NCI-H1417 (cell line): ENCODE measurements at places on chromosomes 5 and 9.

DNA sequence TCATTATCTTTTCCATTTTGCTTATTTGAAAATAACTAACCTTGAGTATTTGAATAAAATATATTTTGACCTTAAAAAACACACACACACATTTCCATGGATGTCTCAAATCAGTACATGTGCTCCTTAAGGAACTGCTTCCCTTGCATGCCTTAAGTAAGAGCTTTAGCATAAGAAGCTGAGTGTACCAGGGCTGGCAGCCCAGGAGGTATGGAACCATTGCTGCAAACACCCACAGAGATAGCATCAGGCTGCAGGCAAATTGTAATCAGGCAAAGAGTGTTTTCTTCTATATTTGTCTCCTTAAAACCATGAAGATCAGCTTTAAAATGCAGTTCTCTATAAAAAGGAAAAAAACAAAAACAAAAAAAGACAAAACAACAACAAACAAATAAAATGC is 160.6 kb downstream of the PLK2 start:
- no peak for DNase-seq

DNA sequence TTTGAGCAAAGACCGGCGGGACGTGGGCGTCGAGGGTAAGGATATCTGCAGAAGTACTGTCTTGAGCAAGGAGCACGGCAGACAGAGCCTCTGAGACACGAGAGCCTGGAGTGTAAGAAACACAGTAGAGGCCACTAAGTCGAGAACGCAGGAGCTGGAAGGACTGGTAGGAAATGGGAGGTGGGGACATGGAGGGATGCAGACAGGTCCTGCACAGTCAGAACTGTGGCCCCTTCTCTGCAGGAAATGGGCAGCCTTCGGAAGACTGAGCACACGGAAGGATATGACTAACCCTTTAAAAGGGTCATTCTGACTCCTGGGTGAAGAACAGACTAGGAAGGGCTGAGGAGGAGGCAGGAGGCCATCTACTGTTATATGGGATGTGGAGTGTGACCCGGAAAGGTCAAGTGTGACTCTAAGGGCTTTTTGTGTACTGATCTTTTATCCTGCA is 1.4 kb upstream of the CAMSAP1 start:
- peak; percentile 40 for DNase-seq

GRCh38 chr5:166369807-166370206 is 1921.6 kb upstream of the WWC1 start:
- peak; percentile 62 for DNase-seq

- peak; percentile 23 for DNase-seq
These were observed 60.8 kb downstream of the FOXD1 start for GRCh38 chr5:73387601-73388305.

GRCh38 chr5:156687514-156687913 is 162.6 kb upstream of the PPP1R2B start:
- DNase-seq, result peak; percentile 12

- no peak for DNase-seq
These were observed 26.4 kb upstream of the ADAMTSL1 start for GRCh38 chr9:18447541-18447940.

DNA sequence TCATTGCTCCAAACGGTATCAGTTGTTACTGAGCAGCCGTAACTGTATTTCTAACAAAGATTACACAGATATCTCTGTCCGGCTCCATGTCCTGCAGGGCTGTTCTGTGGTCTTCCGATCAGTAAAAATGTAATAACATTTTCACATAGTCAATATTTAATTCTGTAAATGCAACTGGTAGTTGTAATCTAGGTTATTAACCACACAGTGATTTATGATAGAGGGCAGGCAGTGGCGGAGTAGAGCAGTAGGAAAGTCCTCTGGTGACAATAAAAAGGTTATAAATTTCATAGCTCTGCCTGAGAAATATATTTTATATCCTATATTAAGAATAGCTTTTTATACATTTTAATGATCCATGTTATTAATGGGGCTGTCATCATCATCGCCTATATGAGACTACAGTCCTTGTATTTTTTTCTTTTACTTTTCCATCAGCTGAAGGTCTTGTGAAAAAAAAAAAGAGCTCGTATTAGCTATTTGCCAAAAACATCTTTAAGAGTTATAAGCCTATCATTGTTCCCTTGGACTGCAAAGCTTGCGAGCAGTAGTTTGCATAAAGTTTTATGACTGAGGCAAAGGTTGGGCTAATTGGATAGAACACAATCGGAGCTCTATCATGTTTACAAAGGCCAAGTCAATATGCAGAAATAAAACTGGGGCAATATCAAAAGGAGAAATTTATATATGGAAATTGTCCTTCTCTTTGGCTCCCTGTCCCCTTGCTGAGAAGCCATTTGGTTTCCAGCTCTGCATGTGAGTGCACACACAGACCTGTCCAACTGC is 648.0 kb downstream of the IRX1 start:
- no peak for DNase-seq

DNA sequence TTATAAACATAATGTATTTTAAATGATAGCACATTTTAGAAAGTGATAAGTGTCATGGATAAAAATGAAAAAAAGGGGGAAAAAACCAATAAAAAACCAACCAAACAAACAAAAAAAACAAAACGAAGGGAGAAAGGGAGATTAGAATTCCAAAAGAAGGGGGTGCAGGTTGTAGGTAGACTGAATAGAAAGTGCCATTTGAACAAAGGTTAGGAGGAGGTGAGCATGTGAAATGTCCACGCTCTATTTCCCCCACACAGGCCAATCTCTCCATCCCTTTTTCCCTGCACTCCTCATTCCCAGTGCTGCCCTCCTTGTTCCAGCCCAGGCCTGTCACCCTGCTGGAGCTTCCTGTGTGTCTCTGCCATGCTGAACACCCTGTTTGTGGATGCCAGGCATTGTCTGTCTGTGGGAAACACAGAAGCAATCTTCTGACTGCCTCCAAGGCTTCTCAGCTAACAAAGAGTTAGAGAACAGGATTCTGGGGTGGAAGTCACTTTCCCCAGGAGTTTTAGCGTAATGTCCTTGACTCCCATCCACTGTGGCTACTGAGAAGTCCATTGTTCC is 138.8 kb downstream of the ADAMTS16 start:
- no peak for DNase-seq

DNA sequence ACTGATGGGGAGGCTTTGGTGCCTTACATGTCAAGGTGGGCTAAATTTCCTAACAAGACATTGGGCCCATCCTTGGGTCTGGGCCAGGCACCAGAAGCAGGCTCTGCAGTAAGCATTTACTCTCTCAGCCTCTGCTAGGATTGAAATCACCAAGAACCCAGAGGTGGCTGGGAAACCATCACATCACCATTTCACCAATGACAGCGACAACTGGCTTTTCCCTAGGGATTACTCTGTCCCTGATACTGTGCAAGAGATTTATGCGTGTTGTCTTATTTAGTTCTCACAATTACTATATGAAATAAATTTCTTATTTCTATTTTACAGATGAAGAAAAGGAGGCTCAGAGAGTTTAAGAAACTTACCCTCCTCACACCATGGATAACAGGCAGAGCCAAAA is 342.2 kb downstream of the ARHGEF28 start:
- DNase-seq, result no peak

DNA sequence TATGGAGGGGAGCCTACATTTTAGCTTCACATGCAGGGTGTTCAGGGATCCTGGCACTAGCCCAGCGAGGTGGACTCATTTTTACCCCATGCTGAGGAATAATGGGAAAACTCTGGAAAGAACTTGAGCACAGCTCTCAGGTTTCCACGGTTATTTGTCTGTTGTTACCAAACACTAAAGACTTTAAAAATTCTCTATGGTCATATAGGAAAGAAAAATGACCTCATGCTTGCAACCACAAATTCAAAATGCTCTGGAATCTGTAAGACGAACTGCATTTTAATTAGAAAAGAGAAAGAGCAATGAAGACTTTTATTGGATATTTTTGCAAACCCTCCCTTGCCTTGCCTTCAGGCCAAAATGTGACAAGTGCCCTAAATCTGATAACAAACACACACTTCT is 606.9 kb downstream of the EBF1 start:
- DNase-seq, result no peak

DNA sequence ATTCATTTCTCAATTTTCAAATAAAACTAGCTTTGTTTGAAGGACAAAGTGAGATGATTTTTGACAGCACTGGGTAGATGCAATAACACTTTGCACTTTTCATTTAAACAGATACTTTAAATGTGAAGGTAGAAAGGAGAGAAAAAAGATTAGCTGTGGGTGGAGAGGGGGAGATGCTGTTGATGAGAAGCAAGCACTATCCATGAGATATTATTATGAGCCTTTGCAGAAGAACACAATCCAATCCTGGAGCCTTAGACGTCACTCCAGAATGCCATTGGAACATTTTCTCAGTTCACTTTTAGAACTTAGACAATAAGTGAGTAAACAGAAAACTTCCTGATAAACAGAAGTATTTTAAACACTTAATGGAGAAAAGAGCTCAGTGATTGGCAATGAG is 351.1 kb downstream of the ARHGEF28 start:
- no peak for DNase-seq

DNA sequence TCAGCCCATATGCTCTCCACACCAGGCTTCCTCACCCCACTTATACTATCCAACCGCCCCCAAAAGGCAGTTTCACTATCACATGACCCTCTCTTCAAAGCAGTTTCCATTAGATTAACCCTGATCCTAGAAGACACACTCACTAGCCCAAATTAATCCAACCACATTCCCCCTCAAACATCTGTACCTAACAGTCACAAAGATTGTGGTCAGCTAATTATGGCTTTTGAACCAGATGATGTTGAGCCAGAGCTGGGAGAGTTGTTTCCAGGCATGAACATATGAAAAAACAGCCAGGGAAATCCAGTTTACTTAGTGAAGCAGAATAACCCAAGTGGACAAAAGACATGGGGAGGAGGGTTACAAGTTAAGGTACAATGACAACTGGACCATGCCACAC is 131.2 kb downstream of the SPOCK1 start:
- no peak for DNase-seq

- no peak for DNase-seq
These were observed 46.8 kb downstream of the GRIN3A start for GRCh38 chr9:101691657-101692056.

GRCh38 chr5:99239826-99240360 is 311.1 kb upstream of the CHD1 start:
- DNase-seq, result no peak

DNA sequence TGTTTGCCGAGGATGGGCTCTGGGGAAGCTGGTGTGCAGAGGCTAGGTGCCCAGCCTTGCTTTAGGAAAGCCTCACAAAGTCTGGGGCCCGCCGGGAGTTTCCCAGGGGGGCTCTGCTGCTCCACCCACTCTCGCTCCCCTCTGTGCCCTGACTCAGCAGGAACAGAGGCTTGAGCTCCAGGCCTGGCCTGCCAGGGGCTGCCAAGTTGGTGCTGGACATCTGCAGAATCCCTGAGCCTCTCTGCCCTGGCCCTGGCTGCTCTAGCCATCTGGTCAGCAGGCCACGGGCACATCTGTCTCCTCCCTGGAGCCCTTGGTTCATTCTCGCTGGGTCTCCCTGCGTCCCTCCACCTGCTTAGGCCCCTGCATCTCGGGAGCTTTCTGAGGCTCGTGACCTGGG is 647 bp upstream of the ADAMTSL2 start:
- peak; percentile 53 for DNase-seq

DNA sequence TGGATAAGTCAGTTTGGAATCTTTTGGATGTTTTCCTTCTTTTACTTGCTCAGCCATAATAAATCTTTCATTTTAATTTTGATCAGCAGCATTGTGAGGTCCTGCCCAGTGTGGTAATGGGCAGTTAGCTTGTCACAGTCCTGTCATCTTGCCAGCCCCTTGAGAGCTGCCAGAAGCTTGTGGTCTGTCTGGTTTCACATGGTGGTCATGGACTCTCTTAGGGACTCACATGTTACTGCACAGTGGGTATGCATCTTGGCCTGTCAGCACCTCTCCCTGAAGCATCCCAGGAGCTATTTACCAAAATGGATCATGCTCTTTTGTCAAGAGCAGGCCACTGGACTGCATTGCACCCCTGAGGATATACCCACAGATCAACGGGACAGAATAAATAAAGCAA is 60.3 kb downstream of the DAPK1 start:
- DNase-seq, result no peak

GRCh38 chr5:126000507-126000906 is 422.7 kb upstream of the GRAMD2B start:
- peak; percentile 1 for DNase-seq

DNA sequence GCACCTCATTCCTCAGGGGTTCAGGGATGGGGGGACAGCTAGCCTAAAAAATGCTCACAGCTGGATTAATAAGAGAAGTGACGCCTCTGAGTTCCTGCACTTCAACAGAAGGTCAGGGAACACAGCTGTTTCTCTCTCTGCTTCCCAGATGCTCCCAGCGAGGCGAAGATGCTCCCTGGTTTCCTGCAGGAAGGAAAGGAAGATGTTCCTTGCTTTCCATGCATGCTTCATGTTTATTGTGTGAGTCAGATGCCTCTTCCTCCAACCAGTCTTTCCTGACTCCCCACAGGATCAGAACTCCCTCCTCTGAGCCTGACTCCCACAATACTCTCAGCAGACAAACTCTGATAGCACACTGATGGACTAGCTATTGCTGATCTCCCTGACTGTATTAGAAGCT is 71.9 kb downstream of the MFAP3 start:
- no peak for DNase-seq

- DNase-seq, result no peak
These were observed 96.4 kb upstream of the SPRY4 start for GRCh38 chr5:142421228-142421617.

GRCh38 chr5:16777432-16777831 is 158.7 kb downstream of the MYO10 start:
- DNase-seq, result no peak

DNA sequence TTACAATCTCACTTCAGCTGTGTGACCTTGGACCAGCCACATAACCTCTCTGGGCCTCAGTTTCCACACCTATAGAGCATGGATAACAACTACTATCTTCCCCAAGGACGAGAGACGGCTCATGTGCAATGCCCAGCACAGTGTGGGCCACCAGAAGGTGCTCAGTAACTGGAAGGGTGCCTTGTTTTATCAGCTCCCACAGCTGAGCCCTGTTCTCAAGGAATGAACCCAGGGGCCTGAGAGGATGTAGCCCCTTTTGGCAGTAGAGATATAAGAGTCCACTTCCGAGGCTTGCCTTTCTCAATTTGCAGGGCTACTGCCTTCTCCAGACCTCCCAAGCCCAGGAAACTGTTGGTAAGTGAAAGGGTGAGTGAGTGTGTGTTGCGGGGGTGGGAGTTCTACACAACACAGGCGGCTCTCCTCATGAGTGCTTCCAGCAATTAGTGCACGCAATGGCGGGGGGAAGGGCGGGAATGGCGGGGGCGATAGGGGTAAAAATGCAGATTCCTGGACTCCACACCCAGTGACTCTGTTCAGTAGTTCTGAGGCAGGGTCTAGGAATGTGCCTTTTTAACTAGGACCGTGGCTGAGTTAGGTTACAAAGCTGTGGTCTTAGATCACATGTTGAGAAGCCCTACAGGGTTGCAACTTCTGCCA is 185.1 kb downstream of the FSTL4 start:
- DNase-seq, result no peak

GRCh38 chr5:5905186-5905585 is 473.2 kb downstream of the MED10 start:
- no peak for DNase-seq

DNA sequence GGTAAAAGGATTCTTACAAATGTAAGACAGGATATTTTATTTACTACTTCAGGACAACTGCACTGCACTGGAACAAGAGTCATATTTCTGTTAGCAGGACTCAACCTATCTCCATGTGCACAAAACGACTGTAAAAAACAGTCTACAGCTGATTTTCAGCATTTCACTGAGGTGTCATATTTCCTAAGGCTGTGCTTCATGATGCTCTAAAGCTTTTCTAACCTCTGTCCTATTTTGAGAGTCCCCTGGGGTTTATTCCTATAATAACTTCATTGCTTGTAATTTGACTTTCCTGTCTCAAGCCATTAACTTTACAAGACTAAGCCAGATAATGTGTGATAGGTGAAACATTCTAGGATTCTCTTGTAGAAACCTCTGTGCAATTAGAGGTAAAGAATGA is 472.3 kb downstream of the HINT1 start:
- DNase-seq, result no peak
